ENCODE measurements at places on chromosomes 12 and 14. TPM values are rescaled to one million over a fixed set of nuclear protein-coding genes. Genes with fewer than 3 reads are reported as not detected.

GRCh38 chr12:82745807-82746206, 59.1 kb downstream of the TMTC2 start:
- H3K4me1 ChIP-seq = no peaks in the 10 kb centered on the region
- H3K27me3 ChIP-seq = no peaks in the 10 kb centered on the region
- no peak for DNase-seq
- H3K4me3 ChIP-seq = no peak overlapping the region

DHH gene
- 0.11 TPM for total RNA-seq

- H3K27me3 ChIP-seq = peaks cover 8% of the 10 kb centered on the region
- H3K36me3 ChIP-seq = no peaks in the 10 kb centered on the region
- H3K4me3 ChIP-seq = no peak overlapping the region
- no peak overlapping the region for H3K27ac ChIP-seq
- no peak for DNase-seq
Measured at GRCh38 chr14:74526854-74527585, 33.5 kb downstream of the ISCA2 start.

DNA sequence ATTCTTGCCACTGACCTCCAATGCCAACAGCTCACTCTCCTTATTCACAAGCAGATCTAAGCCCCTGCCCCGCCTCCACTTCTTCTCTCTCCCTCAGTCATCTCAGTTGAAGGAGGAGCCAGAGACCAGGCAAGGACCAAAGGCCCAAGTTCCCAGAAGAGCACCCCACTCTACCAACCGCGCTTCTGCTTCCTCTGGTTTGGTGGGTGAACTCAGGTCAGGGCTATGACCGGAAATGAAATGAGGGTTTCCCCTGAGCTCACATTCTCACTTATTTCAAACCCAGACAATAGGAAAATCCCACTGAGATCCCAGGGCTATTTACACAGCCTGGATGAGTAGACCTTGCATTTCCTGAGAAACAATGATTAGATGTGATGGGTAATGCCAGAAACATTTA, 9.9 kb downstream of the DPF3 start:
- H3K27me3 ChIP-seq = peaks cover 10% of the 10 kb centered on the region
- peaks cover 46% of the 10 kb centered on the region for H3K4me1 ChIP-seq
- H3K36me3 ChIP-seq = peaks cover 43% of the 10 kb centered on the region
- peak overlapping the region; percentile 61 for H3K4me3 ChIP-seq
- peak overlapping the region; percentile 72 for H3K27ac ChIP-seq

DNA sequence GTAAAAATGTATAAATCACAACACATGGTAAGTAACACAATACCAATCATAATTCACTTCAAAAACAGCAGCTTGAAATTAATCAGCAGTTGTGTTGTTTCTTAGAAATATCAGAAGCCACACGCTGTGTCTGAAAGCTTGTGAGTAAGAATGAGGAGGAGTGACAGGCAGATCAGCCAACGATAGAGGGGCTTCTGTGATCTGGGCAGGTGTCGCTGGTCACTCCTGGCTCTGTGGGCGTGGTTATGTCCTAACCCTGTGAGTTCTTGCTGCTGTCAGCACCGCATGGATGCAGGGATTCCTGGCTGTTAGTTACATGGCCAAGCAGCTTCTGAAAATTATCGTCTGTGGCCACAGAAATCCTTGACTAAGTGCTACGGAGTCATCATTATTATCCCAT, 123.4 kb downstream of the SLC25A47 start:
- H3K36me3 ChIP-seq = no peaks in the 10 kb centered on the region
- no peaks in the 10 kb centered on the region for H3K27me3 ChIP-seq
- DNase-seq = no peak
- H3K4me3 ChIP-seq = no peak overlapping the region

OAS1 gene
- total RNA-seq = 141 TPM

- H3K27ac ChIP-seq = peak overlapping the region; percentile 50
- no peaks in the 10 kb centered on the region for H3K27me3 ChIP-seq
- peaks cover 9% of the 10 kb centered on the region for H3K36me3 ChIP-seq
- DNase-seq = no peak
- peaks cover 6% of the 10 kb centered on the region for H3K4me1 ChIP-seq
- H3K4me3 ChIP-seq = peak overlapping the region; percentile 2
Measured at GRCh38 chr12:91978143-91978542, 167.5 kb downstream of the BTG1 start.

GRCh38 chr12:96422192-96422591, 22.0 kb upstream of the CDK17 start:
- no peak overlapping the region for H3K27ac ChIP-seq
- no peak for DNase-seq
- no peak overlapping the region for H3K4me3 ChIP-seq
- no peaks in the 10 kb centered on the region for H3K36me3 ChIP-seq
- peaks cover 36% of the 10 kb centered on the region for H3K4me1 ChIP-seq

SERPINA12 gene
- not detected for total RNA-seq

DNA sequence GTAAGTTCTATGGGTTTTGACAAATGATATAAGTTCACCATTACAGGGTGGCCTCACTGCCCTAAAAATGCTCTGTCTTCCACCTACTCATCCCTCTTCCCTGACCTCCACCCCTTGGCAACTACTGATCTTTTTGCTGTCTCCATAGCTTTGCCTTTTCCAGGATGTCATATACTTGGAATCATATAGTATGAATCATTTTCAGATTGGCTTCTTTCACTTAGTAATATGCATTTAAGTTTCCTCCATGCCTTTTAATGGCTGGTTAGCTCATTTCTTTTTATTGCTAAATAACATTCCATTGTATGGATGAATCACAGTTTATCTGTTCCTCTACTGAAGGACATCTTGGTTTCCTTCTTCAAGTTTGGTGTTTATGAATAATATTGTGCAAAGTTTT, 14.0 kb upstream of the PEX5 start:
- no peak for DNase-seq
- no peaks in the 10 kb centered on the region for H3K4me1 ChIP-seq
- no peak overlapping the region for H3K4me3 ChIP-seq

LRP1-AS gene
- not detected for total RNA-seq

VRTN gene
- not detected for total RNA-seq

DNA sequence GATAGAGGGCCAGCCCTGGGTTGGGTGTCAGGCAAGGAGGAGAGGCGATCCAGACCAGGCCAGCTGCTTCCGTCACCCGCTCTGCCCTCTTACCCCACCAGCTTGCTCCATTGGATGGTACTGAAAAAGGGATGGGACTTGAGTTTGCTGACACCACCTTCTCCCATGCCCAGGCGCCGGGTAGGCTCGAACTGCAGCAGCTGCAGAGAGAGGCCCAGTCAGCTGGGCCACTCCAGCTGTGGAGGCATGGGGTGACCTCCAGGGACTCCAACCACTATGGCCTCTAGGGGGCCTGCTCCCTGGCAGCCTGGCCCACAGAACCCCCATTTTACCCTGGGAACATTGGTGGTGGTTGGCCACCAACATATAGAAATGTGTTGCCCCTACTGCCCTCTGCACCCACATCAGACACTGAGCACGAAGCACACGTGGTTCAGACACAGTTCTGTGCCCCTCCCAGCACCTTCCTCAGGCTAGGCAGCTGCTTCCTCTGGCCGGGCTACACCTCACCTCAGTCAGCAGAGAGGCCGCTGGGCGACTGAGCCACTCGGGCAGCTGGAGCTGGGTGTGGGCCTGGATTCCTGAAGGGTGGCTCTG, 16.0 kb downstream of the RPS6KL1 start:
- H3K27ac ChIP-seq = peak overlapping the region; percentile 54
- DNase-seq = no peak
- peaks cover 14% of the 10 kb centered on the region for H3K36me3 ChIP-seq
- H3K4me1 ChIP-seq = peaks cover 16% of the 10 kb centered on the region

GRCh38 chr14:35299708-35300107, 7.5 kb downstream of the PSMA6 start:
- peak overlapping the region; percentile 21 for H3K27ac ChIP-seq
- peak overlapping the region; percentile 0 for H3K4me3 ChIP-seq
- no peaks in the 10 kb centered on the region for H3K27me3 ChIP-seq
- H3K36me3 ChIP-seq = peaks cover 23% of the 10 kb centered on the region
- H3K4me1 ChIP-seq = peaks cover 54% of the 10 kb centered on the region

MANSC1 gene
- not detected for total RNA-seq

DIO2 gene
- total RNA-seq = not detected

GRCh38 chr12:43969882-43970281, 134.0 kb downstream of the TMEM117 start:
- no peaks in the 10 kb centered on the region for H3K27me3 ChIP-seq
- DNase-seq = no peak
- peaks cover 1% of the 10 kb centered on the region for H3K36me3 ChIP-seq
- no peaks in the 10 kb centered on the region for H3K4me1 ChIP-seq

DNA sequence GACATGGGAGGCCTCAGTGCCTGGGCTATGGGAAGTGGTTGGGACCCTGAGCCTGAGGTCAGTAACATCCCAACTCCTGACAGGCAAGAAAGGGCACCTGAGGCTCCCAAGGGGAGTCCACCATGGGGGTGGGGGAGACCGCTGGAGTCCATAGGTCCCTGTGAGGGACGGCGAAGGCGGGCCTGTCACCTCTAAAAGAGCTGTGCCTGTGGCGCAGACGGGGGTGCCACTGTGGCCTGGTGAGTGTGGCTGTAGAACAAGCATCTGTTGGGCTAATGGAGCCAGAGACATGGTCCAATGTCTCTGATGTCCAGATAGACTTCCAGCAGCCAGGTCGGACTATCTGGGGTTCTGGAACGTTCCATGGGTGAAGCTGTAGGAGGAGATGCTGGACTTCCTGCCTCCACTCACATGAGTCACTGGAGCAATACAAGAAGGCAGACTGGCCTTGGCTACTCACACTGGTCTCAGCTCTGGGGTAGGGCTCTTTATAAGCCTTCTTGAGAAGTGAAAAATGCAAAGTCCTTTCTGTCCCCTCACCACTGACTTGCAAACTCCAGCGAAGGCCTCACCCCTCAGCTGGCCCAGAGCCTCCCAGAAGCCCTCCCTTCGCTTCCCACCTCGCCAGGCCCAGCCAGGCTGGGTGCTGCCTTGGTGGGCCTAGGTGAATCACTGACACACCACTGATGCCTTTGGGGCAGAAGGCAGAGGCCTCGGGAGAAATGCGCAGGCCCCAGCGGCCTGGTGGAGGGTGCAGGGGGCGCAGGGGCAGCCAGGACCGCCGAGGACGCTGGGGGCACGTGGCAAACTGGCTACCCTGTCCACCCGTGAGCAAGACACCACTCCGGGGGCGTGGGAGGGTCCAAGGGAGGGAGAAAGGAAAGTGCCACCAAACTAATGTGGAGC, 1.1 kb upstream of the TRAF3 start:
- peak overlapping the region; percentile 85 for H3K4me3 ChIP-seq
- H3K4me1 ChIP-seq = peaks cover 32% of the 10 kb centered on the region
- H3K27ac ChIP-seq = peak overlapping the region; percentile 87
- H3K27me3 ChIP-seq = no peaks in the 10 kb centered on the region
- peak; percentile 49 for DNase-seq
- peaks cover 6% of the 10 kb centered on the region for H3K36me3 ChIP-seq

DNA sequence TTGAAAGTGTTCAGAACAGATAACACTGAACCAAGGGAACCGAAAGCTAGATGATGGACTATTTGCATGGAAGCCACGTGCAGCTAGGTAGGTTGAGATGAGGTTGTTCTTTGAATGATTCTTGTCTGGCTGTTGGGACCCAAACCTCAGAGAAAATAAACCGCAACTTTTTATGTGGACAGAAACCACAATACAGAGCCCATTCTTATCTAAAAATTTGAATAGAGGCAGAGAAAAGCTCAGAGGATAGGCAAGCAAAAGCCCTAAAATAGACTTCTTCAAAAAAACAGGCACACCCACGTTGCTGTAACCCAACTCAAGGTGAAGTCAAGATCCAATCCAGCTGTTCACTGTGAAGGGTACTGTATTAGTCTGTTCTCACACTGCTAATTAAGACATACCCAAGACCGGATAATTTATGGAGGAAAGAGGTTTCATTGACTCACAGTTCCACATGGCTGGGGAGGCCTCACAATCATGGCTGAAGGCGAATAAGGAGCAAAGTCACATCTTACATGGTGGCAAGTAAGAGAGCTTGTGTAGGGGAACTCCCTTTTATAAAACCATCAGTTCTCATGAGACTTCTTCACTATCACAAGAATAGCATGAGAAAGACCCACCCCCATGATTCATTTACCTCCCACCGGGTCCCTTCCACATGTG, 353.8 kb downstream of the AACS start:
- H3K27ac ChIP-seq = no peak overlapping the region
- H3K4me3 ChIP-seq = no peak overlapping the region
- DNase-seq = no peak

NXPH4 gene
- 1.7 TPM for total RNA-seq

LUM gene
- total RNA-seq = not detected
